Ecto neural progenitor cell (in vitro differentiated cells): ENCODE measurements at places on chromosomes 12 and 14.
A peak's percentile ranks its signal among the peaks of the same experiment; 100 is the strongest.

- no peak for DNase-seq
Observed at GRCh38 chr12:130622803-130623202, 93.3 kb downstream of the RIMBP2 start.

DNA sequence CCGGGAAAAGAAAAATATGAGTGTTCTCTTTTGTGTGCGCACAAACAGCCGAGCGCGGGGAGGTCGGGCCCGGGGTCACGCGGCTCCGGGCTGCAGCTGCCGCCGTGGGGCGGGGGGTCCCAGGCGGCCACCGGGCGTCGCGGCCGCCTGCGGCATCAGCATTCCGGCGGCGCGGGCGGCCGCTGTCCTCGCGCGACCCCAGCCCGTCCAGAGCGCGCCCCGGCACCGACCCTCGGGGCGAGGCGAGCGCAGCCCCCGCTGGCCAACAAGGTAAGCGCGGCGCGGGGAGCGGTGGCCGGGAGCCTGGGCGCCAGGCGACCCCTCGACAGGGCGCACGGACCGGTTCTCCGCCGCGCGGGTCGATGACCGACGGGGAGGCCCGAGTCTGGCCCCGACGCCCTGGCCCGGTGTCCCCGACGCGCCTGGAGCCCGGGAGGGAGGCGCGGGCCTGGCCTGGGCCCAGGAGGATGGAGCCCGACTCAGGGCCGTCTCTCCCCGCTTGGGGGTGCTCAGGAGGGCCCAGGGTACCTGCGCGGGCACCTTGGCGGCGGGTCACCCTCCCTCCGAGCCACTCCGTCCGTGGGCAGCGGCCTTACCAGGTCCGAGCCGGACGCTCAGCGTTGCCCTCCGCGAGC is 103.9 kb upstream of the DIO3 start:
- DNase-seq, result peak; percentile 65

GRCh38 chr12:89183985-89184435 is 168.3 kb downstream of the DUSP6 start:
- no peak for DNase-seq

GRCh38 chr14:20782280-20782890 is 1.3 kb downstream of the RNASE6 start:
- DNase-seq, result no peak
